Activated CD8-positive, alpha-beta memory T cell treated with anti-CD3 and anti-CD28 coated beads for 4 hours (primary cell): ENCODE measurements at places on chromosomes 3 and 15.

DNA sequence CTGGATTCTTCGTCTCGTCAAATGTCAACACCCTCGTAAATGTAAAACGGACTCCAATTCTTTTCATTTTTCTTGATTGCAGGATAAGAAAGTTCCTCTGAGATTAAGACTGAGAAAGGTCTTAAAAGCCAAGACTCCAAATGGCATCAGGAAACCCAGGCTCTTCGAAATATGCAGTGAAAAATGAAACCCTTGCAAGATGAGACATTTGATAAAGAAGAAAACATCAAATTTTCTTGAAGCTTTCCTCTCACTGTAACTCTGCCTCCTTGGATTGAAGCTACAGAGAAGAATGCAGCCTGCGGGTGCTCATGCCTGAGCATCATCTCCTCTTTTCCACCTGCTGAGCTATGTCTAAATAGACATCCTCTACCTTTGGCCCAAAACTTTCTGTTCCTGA is 342.4 kb upstream of the THBS1 start:
- DNase-seq: no peak

GRCh38 chr3:71177375-71177774 is 406.2 kb downstream of the FOXP1 start:
- DNase-seq: no peak

GRCh38 chr3:158696618-158697017 is 24.2 kb upstream of the LXN start:
- no peak for DNase-seq

DNA sequence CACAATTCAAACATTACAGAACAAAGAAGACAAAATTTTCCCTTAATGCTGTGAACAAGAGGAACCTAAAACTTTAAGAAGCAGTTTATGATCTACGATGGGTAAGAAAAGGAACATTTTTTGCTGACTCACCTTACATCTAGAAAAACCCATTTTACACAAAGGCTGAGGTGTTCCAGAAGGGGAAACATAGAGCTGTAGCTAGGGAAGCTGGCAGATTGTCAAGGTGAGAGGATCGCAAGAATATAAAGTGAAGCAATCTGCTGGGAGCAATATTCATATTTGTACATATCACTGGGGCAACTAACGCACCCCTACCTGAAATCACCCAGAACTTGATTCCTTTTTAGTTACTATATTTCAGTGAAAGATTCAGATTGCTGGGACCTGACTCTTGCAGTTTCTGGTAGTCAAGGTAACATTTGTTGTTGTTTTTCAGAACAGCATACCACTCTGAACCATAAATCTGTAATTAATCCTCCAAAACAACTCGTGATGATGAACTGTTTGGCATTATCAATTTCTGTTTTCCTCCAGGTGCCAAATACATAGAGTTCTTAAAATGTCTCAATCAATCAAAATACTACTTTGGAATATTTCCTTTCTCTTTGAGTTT is 184.1 kb upstream of the LRRC3B start:
- no peak for DNase-seq

- no peak for DNase-seq
These were observed 72.3 kb downstream of the CHSY1 start for GRCh38 chr15:101179341-101180153.

DNA sequence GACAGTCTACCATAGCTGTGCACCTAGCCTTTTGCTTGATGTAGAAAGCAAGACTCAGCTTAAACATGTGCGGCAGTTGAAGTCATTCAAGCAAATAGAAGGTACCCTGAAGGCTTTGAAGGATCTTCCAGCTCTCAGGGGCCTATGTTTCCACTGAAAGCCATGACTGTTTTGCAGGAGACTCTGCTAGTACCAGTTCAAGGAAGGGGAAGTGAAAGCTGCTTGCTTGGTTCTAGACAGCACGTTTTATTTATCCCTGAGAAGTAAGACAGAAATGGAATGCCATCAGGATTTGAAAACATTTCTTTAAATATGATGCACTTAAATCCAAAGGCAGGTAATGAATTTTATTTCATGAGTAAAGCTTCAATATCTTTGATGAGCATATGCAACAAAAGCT is 311.4 kb downstream of the PDCD6IP start:
- DNase-seq: no peak

- no peak for DNase-seq
These were observed 1.7 kb downstream of the TLR9 start for GRCh38 chr3:52223449-52224408.

GRCh38 chr3:33746416-33747116 is 28.5 kb upstream of the CLASP2 start:
- no peak for DNase-seq
